SHP77 (cell line): ENCODE measurements at places on chromosomes 4 and X.
A peak's percentile ranks its signal among the peaks of the same experiment; 100 is the strongest.

- no peak for DNase-seq
Measured at GRCh38 chrX:47078129-47079043, at the start of gene RGN. Gene RGN, plus strand, starts transcription at chrX:47078443. Its CDS starts 2,702 bp downstream, at chrX:47081145.

GRCh38 chr4:59838236-59838635 lies 1361.9 kb upstream of the ADGRL3 start:
- no peak for DNase-seq

DNA sequence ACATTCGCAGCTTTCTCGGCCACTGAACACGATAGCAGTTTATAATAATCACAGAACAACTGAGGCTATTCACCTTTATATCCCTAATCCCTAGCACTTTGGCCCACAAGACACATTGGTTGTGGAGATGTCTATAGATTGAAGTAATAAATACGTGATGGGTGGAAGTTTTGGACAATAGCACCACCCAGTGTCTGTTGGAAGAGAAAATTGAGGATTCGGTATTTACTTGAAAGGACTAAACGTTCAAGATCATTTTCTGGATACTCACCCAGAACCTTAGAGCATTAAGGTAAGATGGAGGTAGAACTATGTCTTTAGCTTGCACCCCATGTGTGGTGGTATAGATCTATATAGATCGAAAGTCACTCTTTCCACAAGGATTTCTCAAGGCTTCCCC lies 787 bp upstream of the TMSB15A start:
- no peak for DNase-seq

DNA sequence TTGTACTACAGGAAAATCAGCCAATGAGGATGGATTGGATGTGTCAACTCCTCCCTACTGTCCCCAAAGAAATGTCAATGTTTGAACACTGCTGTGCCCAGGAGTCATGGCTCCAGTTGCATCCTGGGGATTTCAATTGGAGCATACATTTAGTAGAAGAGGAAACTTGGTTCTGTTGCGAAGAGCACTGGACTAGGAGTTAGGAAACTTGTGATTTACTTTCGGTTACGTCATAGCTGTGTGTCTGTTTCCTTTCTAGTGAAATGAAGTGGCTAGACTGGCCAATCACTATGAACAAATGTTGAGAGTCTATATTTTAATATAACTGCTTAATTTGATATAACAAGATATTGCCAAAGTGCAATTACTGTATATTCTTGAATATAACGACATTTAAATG lies 35.2 kb downstream of the ARL9 start:
- DNase-seq, result no peak

- no peak for DNase-seq
Measured at GRCh38 chr4:125735102-125735501, 420.3 kb downstream of the FAT4 start.

DNA sequence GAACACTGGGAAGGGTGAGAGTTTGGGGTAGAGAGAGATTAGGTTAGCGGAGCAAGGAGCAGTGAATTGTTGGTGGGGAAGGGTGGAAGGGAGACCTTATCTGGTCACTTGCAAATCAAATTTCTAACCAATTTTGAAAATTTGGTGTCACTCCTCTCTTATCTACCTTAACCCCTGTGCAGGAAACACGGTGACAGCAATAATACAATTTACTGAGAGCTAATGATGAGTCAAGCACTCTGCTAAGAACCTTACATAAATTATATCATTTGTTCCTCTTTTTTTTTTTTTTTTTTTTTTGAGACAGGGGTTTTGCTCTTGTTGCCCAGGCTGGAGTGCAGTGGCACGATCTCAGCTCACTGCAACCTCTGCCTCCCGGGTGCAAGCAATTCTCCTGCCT lies 116.4 kb downstream of the C4orf51 start:
- no peak for DNase-seq

DNA sequence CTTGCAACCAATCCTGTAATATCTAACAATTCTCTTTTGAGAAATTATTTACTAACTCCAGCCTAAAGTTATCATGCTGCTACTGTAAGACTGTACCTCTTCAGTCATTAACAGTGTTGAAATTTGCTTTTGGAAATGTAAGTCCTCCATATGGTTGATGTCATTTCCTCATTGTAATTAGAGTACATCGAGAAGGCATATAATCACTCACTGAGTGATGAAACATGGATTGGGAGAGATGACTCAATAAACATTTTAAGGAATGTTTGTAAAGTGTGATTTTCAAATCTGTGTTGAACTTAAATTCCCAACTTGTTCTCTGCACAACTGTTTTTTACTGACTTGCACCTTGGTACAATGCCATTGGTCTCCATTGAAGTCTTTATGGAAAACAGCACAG lies 61.2 kb downstream of the HMGB2 start:
- no peak for DNase-seq

DNA sequence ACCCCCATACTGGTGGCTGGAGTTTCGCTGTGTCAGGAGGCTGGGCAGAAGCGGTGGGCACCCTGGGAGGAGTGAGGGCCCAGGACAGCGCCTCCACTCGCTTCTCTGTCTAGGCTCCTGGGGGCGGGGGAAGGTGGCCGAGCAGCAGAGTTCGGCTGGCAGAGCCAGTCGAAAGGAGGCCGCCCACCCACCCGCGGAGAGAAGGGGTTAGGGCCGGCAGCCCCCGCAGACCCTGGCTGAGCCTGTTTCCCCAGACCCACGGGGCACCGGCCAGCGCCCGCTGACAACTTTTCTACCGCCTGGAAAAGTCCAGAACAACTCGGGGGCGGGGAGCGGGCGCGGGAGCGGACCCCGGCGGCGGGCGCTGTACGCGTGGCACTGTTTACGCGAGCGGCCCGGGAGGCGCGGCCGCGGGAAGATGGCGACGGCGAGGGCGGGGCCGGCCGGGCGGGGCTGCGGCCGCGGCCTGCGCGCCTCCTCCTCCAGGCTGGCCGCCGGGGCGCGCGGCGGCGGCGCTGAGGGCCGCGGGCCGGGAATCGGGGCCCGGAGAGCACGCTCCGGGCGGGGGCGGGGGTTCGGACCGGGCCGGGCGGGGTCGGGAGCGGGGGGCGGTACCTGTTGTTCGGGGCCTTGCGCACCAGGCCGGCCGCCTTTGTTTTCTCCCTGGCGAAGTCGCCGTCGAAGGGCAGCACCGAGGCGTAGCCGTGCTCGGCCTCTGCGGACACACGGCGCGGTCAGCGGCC lies 628 bp downstream of the MXD4 start:
- DNase-seq, result no peak

GRCh38 chrX:24692305-24692704 lies 1.4 kb upstream of the POLA1 start:
- no peak for DNase-seq

DNA sequence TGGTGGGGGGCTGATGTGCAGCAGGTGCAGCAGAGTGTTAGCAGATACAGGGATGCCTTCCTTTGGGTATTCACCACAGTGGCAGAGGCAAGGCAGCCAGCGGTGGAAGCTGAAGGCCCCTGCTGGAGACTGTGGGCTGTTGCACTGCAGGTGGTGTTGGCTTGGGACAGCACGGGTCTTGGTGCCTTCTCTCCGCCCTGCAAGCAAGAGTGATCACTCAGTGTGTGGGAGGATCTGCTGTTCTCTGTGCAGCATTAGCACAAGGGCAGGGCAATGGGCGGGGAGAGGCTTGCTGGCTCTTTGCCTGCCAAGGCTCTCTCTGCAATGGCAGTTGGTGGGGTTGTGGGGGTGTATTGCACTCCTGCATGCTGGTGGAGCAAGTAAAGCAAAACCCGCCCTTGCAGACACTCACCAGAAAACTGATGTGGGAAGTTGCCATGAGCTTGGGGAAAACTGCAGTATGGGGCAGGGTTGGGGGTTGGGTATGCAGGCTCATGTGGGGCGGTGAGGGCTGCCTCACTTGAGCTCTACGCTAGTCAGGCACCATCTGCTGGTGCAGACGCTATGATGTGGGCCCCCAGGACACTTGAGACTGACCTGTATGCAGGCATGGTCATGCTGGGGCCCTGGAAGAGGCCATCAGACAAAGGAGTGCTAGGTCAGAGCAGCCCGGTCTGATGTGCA lies 820.8 kb upstream of the GRIA3 start:
- DNase-seq, result no peak

DNA sequence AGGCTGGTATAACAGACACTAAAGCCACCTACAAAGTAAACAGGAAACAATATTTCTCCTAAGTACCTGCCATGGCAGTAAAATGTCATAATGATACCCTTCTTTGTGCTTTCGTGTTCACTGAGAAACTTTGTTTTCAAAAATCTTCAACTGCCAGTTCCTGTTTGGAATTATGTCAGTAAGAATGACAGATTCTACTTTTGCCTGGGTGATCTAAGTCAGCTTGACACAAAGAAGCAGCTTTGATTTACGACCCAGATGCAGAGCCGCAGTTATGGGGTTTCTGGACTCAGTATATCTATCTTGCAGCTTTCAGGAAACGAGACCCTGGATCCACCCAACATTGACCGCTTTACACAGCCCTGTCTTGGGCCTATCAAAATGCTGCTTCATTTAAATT lies 71.2 kb downstream of the SNX25 start:
- DNase-seq, result no peak

GRCh38 chr4:152385551-152385950 lies 150.3 kb downstream of the FBXW7 start:
- DNase-seq, result no peak

DNA sequence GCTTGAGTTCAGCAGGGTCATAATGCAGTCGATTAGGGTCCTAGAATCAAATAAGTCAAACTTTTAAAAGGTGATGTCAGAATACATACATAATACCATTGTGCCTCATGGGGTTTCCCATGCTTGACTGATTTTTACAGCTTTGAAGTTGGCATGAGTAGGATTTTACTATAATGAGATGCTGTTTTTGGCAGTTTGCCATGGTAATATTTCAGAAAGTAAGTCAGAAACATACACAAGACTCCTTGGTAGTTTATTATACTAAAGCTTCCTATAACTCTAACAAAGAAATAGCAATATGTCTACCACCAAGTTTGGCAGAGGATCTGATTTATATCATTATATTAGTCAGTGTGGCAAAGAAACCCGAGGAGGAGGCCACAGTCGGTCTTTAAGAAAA lies 45.2 kb downstream of the PHKA2 start:
- DNase-seq, result no peak

GRCh38 chr4:6942238-6942800 lies 32.7 kb downstream of the TBC1D14 start:
- DNase-seq, result no peak

DNA sequence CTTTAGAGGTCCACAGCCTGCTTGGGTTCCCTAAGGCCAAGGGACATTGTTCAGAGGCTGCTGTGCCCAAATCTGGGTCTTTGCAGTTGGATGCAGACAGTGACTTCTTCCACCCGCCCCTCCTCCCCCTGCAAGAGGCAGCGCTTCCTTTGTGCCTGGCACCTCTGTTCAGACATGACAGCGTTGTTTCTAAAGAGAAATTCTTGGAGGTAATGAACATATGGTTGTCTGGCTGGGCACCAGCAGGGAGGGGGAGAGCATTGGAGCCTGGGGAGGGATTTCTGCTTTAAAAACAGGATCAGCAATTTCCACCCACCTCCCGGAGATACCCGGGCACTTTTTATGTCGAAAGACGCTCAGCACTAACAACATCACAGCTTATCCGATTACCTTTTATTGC lies 51.5 kb downstream of the PSAPL1 start:
- no peak for DNase-seq

- no peak for DNase-seq
Measured at GRCh38 chrX:6432226-6432625, 102.7 kb downstream of the VCX3A start.

- no peak for DNase-seq
Measured at GRCh38 chrX:69154051-69154450, 11.2 kb downstream of the PJA1 start.

- no peak for DNase-seq
Measured at GRCh38 chrX:120207009-120207605, 43.5 kb upstream of the ZBTB33 start.

- DNase-seq, result no peak
Measured at GRCh38 chr4:8173492-8174242, 15.1 kb upstream of the ABLIM2 start.

- peak; percentile 99 for DNase-seq
Measured at GRCh38 chr4:53601251-53601764, 10.0 kb upstream of the LNX1 start.
